HS-5 (cell line): ENCODE measurements at places on chromosomes 4 and X.

- no peak for DNase-seq
These were observed 55.3 kb downstream of the GPR143 start for GRCh38 chrX:9710332-9710731.

- DNase-seq: no peak
These were observed 215.1 kb upstream of the PITX2 start for GRCh38 chr4:110837896-110838450.

DNA sequence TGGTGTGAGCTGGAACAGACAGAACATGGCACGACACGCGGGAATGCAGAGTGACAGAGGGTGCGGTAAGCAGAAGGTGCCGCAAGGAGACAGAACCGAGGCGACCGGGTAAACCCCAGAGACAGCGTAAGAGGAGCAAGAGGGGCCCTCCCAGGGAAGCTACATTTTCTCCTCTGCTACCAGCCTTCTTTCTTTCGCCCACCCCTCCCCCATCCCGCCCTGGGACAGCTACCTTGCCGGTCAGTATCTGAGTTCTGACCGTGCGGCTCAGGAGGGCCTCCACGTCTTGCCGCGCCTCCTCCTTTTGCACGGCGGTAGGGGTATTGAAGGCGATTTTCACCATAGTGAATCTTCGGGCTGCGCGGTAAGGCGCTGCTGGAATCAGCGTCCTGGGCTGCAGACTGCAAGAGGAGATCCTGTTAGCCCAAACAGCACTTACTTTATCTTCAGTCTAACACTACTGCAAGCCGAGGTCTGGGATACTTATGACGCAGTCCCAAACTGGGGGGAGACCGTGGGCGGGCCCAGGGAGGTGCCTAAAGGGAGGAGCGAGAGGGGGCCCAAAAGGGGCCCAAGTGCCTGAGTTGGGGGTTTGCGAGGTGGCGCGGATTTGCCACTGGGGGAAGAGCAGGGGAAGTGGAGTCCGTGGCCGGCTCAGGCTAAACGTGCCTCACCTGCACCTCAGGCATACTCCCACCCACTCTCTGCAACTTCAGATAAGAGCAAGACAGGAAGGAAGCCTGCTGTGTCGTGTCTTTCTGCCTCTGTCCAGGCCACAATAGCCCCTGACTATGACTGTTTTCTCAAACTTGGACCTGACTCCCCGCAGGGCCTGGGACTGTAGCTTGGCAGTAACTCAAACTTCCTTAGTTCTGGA is at the start of gene ITM2A:
Gene ITM2A (minus strand): TSS at position 462 of the 877 bp plus-strand sequence. CDS start 119 bp downstream, at position 343.
- DNase-seq: no peak

GRCh38 chr4:98626350-98626749 is 32.1 kb downstream of the TSPAN5 start:
- peak; percentile 77 for DNase-seq

GRCh38 chr4:102843273-102843672 is 15.9 kb upstream of the UBE2D3 start:
- no peak for DNase-seq

DNA sequence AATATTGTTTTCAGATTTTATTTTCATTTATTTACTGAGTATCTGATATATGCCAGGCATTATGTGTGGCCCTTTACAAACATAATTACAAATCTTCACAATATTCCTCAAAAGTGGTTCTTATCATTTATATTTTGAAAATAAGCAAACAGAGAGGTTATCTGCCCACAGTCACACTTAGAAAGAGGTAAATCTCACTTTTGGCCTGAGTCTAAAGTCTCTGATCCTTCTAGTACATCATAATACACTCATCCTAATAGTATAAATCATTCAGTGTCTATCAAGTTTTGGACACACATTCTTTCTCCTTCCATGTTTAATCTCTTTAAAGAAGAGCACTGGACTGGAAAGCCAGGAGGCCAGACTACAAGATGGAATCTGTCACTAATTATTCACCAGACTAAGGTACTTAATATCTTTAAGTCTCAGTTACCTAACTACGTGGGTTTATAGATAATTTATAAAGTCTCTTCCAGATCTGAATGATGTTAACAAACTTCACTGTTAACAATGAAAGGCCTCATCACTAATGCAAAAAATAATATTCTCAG is 281.3 kb downstream of the PPP3CA start:
- no peak for DNase-seq

DNA sequence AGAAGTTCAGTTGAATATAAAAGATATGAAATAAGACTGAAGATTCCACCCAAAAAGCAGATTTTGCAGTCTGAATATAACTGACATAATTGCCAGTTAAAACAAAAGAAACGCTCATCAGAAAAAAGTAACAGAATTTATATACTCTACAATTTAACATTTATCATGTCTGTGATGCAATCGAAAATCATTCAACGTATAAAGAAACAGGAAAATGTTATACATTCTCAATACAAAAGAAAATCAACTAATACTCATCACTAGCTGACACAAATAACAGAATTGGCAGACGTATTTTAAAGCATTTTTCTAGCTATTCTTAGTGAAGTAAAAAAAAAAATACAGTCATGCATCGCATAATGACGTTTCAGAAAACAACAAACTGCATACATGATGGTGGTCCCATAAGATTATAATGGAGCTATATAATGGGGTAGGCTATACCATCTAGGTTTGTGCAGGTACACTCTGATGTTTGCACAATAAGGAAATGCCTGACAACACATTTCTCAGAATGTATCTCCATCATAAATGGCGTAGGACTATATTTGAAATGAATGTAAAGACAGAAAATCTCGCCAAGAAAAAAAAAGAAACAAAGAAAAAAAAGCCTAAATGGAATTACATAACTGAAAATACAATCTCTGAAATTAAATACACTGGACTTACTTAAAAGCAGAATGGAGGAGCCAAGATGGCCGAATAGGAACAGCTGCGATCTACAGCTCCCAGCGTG is 34.3 kb downstream of the OR13H1 start:
- DNase-seq: no peak

DNA sequence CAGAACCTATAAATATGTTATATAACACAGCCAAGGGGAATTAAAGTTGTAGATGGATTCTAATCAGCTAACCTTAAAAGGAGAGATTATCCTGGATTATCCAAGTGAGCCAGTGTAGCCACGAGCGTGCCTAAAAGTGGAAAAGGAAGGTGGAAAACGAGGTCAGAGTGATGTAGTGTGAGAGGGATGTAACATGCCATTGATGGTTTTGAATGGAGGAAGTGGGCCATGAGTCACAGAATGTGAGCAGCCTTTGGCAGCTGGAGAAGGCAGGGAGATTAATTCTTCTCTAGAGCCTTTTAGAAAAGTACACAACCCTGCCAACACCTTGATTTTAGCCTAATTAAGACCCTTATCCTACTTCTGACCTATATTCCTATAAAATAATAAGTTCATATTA is 149.1 kb downstream of the SLC39A8 start:
- DNase-seq: peak; percentile 16

DNA sequence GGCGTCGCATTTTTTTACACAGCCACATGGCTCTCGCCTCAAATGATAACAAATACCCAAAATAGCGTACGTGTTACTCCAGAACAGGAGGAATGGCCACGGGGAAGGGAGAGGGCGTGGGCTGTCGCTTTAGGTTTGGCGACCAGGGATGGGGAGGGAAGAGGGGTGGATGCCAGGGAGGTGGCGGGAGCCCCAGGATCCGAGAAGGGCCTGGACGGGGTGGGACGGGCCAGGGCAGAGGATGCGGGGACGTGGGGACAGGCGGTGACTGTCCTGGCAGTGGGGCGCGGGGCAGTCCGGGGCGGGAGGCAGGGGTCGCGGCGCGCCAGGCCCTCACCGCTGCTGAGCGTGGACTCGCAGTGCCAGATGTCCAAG is 631 bp downstream of the TMEM47 start:
- no peak for DNase-seq

DNA sequence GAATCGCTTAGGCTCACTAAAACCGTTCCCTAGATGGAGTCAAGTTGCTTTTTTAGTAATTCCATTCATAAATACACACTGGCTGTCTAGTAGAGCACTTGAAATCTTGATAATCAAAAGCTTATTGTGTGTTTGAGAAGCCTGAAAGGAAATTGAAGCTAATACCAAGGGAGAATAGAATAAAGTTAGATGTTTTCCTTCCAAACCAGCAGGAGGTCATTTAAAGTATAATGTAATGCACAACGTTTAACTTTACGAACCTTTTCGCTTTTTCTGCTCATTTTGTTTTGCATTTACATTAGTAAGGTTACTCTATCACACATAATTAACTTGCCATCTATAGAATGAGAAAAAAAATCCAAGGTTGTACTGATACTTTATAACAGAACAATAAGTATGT is 440.9 kb downstream of the NKX6-1 start:
- no peak for DNase-seq

- DNase-seq: no peak
These were observed 5.1 kb upstream of the ING2 start for GRCh38 chr4:183499801-183500200.

DNA sequence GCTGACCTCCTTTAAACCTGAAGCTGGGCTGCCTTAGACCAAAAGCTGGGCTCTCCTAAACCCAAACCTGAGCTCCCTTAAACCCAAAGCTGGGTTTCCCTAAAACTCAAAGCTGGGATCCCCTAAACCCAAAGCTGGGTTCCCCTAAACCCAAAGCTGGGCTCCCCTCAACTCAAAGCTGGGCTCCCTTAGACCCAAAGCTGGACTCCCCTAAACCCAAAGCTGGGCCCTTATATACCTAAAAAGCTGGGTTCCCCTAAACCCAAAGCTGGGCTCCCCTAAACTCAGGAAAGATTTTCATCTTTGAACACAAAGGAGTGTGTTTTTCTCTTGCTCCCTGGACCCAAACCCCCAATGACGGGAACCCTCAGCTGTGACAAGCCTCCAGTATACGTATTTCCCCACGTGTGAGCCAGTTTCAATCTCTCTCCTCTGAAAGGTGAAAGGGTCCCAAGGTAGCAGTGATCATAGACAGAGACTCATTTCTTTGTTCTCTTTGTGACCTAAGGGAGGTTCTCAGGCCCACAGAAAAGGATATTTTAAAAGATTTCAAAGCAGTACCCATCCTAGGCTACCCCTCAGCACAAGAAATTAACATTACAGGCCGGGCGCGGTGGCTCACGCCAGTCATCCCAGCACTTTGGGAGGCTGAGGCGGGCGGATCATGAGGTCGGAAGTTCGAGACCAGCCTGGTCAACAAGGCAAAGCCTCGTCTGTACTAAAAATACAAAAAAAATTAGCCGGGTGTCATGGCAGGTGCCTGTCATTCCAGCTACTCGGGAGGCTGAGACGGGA is 31.3 kb upstream of the ASMTL start:
- no peak for DNase-seq

DNA sequence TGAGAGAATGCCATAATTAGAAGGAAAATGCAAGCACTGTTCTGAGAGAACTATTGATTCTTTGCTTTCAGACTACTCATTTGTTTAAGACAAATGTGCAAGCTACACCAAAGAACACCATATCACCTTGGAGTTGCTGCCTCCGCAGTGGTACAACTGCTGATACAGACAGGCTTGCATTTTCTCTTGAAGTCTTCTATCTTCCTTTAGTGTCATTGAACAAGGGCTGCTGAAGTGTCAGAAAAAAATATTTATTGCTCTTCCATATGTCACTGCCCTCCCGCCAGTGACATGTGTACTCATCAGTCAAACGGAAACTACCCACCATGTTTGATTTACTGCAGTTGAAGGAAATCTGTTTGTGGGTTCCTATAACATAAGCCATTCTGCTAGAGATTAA is 318.3 kb upstream of the MAGEB18 start:
- DNase-seq: no peak

GRCh38 chr4:49032440-49033161 is 46.5 kb downstream of the CWH43 start:
- DNase-seq: peak; percentile 2

- DNase-seq: no peak
These were observed 57.6 kb upstream of the RBPJ start for GRCh38 chr4:26263165-26263564.

DNA sequence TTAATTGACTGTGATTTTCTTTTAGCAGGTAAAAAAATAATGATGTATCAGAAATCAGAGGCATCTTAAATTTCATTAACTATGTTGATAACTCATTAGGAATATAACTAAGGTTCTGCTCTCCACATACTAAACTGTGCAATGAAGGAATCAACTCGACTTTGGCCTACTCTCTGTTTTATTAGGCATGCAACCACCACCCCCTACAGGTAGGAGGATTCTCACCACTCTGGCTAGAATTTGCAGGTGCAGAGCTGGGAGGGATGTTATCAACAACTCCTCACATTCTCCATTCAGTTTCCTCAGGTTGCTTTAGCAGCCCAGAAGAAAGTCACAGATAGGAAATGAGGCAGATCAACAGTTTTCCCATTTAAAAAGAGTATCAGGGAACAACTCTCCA is 160.1 kb downstream of the COX18 start:
- no peak for DNase-seq

DNA sequence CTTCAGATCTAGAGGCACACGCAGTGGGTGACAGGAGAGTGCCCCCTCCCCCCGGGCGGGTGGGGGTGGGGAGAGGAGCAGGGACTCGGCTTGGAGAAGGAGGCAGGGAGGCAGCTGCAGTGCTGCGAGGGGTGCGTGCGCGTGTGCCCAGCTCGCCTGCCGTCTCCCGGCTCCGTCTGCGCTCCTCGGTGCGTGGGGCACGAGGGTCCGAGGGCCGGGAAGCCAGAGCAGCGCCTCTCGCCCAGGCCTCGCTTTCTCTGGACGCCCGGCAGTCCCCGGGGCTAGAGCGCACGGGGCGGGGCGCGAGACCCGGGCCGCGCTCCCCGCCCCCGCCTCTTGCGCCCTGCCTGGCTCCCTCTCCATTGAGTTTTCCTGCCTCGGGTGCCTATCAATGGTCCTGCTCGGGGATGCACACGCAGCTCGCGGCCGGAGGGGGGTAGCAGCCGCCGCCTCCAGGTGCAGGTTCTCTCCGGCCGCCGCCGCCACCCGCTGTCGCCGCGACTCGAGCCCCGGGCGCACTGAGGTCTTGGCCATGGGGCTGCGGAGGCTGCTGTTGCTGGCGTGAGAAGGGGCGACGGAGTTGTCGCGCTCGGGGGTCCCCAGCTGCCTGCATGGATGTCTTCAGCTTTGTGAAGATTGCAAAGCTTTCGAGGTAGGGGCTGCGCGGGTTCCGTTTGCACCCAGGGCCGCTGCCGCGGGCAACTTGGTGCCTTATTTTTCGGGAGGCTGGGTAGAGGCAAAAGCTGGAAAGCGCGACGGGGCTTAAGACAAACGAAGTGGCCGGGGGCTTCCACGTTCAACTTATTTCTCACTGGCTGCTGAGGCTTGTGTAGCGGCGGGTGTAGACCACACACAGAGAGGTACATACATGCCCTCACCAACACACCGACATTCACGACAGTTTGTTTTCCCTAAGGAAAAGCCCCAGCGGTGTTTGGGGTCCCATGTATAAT is at the start of gene FRMPD4:
Gene FRMPD4 (plus strand): TSS at position 113 of the 953 bp plus-strand sequence. CDS start 499 bp downstream, at position 612.
- DNase-seq: no peak

- no peak for DNase-seq
These were observed 244.1 kb upstream of the TEX13A start for GRCh38 chrX:105464618-105465017.

DNA sequence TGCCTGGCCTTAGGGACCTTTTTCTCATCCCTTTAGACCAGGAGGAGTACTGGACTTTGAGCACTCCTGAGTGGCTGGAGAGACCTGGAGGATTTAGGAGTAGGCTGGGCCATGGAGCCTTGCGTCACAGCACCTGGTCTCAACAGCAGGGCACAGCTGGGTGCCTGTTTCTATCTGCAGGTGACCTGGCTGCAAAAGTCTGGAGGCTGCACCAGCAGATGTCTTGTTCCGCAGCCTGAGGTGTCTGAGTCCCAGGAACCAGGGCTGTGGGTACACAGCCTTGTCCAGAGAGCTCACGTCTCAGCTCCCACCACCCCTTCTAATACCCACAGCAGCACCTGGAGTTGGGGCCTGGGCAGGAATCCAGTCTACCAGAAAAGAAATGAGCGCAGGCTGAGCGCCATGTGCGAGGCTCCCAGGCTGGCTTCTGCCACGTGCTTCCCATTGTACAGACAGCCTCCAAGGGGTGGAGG is 5.0 kb upstream of the NSD2 start:
- no peak for DNase-seq

GRCh38 chrX:43582540-43582913 is 73.6 kb upstream of the MAOA start:
- no peak for DNase-seq
